Stimulated activated CD4-positive, alpha-beta T cell treated with anti-CD3 and anti-CD28 coated beads, TNF-alpha, amount 100 ng/mL, for 48 hours (primary cell): ENCODE measurements at places on chromosomes 3 and 15.

- DNase-seq, result no peak
Measured at GRCh38 chr3:178352326-178353005, 183.8 kb upstream of the KCNMB2 start.

- DNase-seq, result no peak
Measured at GRCh38 chr3:7713724-7714123, 787.9 kb upstream of the LMCD1 start.

- no peak for DNase-seq
Measured at GRCh38 chr3:146739203-146739671, 134.1 kb upstream of the PLSCR5 start.

DNA sequence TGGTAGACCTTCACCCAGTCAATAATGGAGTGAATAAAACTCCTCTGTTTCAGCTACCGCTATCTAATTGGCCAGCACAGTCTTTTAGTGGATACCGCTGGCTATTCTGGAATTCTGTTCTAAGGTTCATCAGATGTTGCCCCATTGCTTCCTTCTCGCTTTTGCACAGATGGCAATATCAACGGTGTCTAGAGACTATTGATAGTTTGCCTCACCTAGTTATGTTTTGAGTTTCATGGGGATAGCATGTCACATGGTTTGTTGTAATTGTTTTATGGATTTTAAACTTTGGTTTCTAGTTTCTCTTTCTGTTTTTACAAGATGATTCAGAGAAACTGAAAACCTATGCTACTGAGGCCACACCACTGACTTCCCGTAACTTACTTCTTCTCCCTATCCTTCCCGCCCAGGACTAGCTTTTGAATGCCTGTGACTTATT is 2.0 kb downstream of the XRN1 start:
- no peak for DNase-seq

DNA sequence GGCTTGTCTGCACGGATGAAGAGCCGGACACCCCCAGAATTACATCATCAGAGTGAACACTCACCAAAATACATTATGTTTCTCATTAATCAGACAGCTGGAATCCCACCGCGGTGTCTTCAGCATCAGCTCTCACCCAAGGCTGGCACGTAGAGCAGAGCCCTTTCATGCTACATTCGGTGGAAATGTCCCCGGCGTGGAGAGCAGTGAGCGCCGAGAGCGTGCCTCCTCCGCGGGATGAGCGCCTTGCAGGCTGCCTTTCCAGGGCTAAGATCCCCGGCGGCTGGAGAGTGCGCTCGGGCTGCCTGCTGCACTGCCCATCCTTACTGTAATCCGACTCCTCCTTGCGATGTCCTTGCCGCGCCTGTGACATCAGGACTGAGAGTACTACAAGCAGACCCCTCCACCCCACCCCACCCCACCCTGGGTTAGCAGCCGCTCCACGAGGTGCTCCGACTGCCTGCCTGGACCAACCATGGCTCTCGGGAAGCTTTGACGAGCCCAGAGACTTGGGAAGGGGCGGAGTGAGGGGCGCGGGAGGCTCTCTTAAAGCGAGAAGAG is at the start of gene ZNF385D:
TSS of gene ZNF385D (minus strand) at position 380 of the 561 bp plus-strand sequence. CDS start at position 86, 294 bp downstream.
- no peak for DNase-seq

- no peak for DNase-seq
Measured at GRCh38 chr3:165125836-165126235, 47.5 kb upstream of the SI start.

- no peak for DNase-seq
Measured at GRCh38 chr15:58103482-58103881, 34.7 kb upstream of the AQP9 start.

GRCh38 chr3:55555873-55556618 is 68.9 kb upstream of the WNT5A start:
- no peak for DNase-seq

DNA sequence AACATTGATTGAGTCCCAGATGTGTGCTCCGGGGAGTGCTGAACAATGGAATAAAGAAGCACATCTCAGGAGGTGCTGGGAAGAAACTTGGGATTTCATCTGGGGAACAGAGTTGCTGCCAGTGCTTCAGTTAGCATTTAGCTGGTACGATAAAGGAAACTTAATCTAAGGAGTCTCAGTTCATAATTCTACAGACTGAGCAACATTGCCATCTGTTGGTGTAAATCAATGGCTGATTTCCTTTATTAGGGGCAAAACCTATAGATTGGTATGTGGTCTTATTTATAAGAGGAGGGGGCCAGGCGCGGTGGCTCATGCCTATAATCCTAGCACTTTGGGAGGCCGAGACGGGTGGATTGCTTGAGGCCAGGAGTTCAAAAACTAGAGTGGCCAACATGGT is 8.9 kb downstream of the MKRN2OS start:
- DNase-seq, result no peak

DNA sequence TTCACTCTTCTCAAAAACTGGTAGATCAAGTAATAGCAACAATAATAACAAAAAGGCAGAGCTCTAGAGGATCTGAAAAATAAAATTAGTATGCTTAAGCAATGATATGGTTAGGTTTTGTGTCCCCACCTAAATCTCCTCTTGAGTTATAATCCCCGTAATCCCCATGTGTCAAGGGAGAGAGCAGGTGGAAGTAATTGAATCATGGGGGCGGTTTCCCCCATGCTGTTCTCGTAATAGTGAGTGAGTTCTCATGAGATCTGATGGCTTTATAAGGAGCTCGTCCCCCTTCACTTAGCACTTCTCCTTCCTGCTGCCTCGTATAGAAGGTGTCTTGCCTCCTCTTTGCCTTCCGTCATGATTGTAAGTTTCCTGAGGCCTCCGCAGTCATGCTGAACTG is 60.2 kb upstream of the ABHD2 start:
- DNase-seq, result no peak

- no peak for DNase-seq
Measured at GRCh38 chr3:188926111-188926510, 245.7 kb upstream of the TPRG1 start.

GRCh38 chr3:158108445-158108985 is 1.4 kb upstream of the RSRC1 start:
- DNase-seq, result no peak

- no peak for DNase-seq
Measured at GRCh38 chr3:86961297-86961696, 29.7 kb downstream of the VGLL3 start.

DNA sequence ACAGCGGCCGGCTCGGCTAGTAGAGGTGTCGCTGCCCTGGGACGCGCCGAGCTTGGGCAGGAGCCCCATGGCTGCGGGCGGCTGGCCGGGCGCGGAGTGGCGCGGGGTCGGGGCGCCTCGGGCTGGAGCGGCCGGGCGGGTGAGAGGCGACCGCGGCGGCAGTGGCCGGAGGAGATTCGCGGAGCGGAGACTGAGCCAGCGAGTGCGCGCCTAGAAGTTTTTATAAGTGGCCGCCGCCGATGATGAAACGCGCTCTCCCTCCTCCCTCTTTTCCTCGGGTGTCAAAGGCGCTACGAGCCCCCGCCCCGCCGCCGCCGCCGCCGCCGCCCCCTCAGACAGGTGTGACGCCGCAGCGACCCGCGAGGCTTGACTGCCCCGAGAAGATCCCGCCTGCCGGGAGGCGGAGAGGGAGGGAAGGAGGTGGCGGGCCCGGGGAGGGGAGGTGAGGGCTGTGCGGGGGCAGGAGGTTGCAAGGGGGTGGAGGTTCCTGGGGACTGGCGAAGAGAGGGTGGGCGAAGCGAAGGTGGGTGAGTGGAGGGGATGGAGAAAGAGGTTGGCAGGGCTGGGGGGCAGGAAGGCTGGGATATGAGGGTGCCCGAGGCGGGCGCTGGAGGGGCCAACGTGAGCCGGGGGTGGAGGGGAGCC is at the start of gene SLCO2A1:
TSS of gene SLCO2A1 (minus strand) at position 192 of the 645 bp plus-strand sequence. CDS start at position 69, 123 bp downstream.
- no peak for DNase-seq

DNA sequence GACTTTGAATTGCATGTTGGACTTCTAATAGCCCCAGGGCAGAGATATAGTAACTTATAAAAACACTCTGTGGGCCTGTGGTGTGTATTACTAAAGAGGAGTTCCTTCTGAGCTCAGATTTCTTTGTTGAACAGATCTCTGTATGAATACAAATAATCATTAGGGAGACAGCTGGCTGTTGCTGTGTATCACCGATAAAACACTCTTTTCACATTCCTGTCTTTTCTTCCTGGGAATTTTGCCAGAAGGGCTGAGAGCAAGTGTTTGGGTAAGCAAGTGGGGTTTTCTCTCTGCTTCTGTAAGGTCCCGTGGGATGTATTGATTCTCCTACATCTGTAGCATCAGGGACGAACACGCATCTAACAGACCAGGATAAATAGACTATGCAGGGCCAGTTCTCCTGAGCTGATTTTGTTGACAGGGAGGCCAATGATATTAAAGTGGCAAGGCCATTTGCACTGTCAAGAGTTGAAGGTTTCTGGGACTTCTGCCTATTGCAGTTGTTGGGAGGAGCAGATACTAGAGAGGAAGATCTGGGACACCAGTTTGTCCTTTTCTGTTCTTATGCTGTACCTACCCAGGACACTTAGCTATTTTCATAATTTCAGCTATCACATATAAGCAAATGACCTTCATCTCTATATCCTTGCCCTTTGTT is 225.9 kb upstream of the CD96 start:
- no peak for DNase-seq

GRCh38 chr15:94256511-94256910 is 25.1 kb downstream of the MCTP2 start:
- DNase-seq, result no peak

GRCh38 chr3:170553788-170554757 is 31.8 kb downstream of the SLC7A14 start:
- DNase-seq, result no peak

GRCh38 chr3:59818033-59818918 is 768.5 kb upstream of the CFAP20DC start:
- no peak for DNase-seq

GRCh38 chr15:39285071-39285470 is 295.8 kb upstream of the THBS1 start:
- DNase-seq, result no peak
